Activated CD4-positive, alpha-beta T cell treated with anti-CD3 and anti-CD28 coated beads, Interleukin-2, amount 50 U/mL, for 4 hours (primary cell): ENCODE measurements at places on chromosomes 2 and 18.
A peak's percentile ranks its signal among the peaks of the same experiment; 100 is the strongest.

DNA sequence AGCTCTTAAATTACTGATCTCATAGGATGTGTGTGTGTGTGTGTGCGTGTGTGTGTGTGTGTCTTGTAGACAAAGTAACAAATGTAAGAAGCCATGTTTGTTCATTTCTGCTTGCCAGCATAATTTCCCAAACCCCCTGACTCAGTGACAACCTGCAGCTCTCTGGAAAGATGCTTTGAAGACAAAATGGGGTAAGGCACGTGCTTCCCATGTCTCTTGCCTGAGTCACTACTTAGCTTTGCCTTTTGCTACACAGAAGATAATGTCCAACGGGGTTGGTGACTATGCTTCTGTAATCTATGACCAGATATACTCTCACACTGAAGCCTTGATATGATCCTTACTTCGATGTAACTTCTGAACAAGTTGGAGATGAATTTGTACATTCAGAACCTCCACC is 332.0 kb downstream of the SLC4A3 start:
- no peak for DNase-seq

- no peak for DNase-seq
Observed at GRCh38 chr18:49725809-49726674, 87.3 kb downstream of the ACAA2 start.

DNA sequence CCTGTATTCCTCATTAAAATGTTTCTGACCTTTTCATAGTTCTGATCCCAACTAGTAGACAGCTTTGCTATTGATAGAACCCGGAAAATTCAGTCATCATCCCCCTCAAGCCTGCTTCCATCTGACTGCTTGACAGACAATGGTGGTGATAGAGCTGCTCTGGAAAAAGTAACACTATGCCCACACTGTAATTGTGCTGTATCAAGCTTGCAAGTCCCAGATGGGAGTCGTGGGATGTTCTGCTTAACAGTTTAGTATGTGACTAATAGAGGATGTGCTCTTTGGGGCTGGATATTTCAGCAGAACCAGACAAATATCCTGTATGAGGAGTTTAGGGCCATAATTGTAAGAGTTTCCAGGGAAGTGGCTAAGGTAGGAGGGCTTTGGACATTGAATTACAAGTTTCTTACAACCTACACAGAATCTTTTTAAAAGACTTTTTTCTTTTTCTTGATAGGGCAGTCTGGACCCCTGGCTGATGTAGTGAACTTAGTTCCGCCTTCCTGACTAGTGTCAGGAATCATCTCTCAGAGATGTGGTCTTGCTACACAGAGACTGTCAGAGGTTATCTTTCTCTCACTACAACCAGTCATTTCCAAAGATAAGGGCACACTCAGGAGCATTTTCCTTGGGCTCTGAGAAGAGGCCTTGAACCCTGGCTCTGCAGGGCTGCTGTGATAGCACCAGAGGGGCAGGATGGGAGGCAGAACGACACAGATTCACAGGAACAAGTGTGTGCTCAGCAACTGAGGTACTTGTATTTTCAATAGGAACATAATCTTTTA is 158.0 kb upstream of the RBMS1 start:
- no peak for DNase-seq

- no peak for DNase-seq
Observed at GRCh38 chr2:197939787-197940186, 135.4 kb downstream of the PLCL1 start.

DNA sequence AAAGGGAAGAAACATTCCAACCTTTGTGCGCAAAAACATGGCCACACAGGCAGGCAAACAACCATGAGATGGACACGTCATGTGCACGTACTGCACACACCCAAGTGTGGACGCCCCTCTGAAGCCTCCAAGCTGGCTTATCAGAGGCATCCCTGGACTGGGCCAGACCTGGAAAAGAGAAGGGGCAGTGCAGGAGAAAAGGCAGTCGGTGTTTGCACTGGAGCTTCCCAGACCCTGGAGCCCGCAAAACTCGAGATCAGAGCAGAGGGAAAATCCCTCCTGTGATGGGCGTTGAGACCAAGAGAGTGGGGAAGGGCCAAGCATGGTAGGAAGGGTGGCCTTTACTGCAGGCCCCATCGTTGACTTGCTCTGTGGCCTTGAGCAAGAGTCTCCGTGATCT is 269.5 kb downstream of the CYRIA start:
- no peak for DNase-seq

DNA sequence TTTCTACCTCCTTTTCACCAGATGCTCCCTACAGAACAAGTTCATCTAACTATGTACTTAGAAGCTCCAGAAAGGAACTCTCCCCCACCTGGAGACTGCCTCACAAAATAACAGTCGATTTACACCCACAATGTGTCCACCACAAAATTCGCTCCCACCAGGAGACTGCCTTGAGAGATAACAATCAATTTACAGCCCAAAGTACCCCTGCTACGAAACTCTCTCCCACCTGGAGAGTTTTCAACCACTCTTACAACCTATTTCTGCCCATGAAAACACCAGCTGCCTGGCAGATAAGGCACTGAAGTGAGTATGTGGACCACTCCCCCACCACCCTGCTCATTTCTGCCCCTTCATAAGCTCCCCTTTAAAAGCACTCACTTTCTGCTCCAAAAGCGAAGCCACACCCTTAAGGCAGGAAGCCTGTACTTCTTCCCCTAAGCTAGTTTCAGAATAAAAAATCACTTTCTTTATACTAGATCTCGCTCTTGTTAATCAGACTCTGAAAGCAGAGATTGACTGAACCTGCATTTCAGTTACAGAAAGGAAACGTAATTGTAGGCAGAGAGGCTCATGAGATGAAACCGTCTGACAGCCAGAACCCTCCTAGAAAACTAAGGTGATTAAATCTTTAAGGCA is 94.4 kb upstream of the RBBP8 start:
- no peak for DNase-seq

- no peak for DNase-seq
Observed at GRCh38 chr18:73774811-73775509, 372.7 kb downstream of the FBXO15 start.

GRCh38 chr2:61853086-61853846 is 594 bp downstream of the FAM161A start:
- DNase-seq: no peak

- DNase-seq: no peak
Observed at GRCh38 chr2:83282841-83283240, 1176.2 kb downstream of the SUCLG1 start.

- DNase-seq: no peak
Observed at GRCh38 chr2:129611471-129611870, 368.0 kb upstream of the RAB6C start.

GRCh38 chr18:32420084-32420750 is 50.5 kb downstream of the GAREM1 start:
- no peak for DNase-seq

GRCh38 chr18:24432618-24433017 is 6.1 kb downstream of the IMPACT start:
- no peak for DNase-seq

DNA sequence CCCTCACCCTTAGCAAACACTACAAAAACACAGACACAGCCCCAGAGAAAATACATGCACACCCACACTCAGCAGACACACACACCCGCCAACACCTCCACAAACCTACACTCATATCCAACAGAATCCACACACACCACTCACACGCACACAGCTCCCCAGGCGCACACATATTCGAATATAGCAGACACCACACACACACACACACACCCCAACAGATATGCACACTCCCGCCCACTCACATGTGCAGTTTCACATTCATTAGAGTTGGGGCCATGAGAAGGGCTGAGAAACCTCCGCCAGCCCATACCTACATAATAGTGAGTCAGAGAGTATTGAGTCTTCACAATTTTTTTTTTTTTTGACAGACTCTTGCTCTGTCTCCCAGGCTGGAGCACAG is 29.4 kb upstream of the NOTO start:
- DNase-seq: peak; percentile 17

- DNase-seq: no peak
Observed at GRCh38 chr2:227960317-227960716, 88.9 kb downstream of the DAW1 start.

- no peak for DNase-seq
Observed at GRCh38 chr2:217048730-217049129, 188.9 kb upstream of the TNP1 start.

DNA sequence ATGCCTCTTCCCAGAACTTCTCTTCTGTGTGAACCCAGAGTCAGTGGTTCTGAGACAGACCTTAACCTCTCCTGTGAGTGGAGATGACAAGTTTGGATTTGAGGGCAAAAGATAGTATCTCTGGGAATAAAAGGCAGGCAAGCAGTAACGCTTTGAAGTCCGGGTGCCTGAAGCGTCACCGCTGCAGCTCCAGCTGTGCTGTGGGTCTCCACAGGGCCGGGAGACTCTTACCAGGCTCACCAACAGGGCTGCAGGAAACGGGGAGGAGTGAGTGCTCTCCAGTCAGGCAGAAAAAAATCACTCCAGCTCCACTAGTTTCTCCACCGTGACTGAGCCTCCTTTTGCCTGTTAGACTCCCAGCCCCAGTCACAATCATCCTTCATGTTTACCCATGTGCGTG is 79.7 kb upstream of the MAP4K4 start:
- DNase-seq: no peak

- no peak for DNase-seq
Observed at GRCh38 chr2:56713161-56713676, 529.4 kb downstream of the CCDC85A start.

- no peak for DNase-seq
Observed at GRCh38 chr2:215171151-215171550, 32.7 kb upstream of the ABCA12 start.

DNA sequence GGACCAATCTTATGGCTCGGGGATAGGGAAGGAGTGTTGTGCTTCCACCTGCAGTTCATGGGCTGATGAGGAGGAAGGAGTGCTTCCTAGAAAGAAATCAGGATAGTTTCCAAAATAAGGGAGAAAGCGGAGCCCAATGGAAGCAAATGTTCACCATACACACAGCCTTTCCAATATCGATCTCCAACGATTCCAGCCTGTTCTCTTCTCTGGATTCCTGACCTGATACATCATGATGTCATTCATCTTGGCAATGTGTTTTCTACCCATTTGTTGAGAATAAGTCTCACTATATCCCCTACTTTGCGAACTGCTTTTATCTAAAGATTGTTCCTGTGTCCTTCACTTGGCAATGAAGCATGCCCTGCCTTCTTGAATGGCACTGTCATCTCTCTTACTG is 205.3 kb upstream of the SIX2 start:
- DNase-seq: no peak

DNA sequence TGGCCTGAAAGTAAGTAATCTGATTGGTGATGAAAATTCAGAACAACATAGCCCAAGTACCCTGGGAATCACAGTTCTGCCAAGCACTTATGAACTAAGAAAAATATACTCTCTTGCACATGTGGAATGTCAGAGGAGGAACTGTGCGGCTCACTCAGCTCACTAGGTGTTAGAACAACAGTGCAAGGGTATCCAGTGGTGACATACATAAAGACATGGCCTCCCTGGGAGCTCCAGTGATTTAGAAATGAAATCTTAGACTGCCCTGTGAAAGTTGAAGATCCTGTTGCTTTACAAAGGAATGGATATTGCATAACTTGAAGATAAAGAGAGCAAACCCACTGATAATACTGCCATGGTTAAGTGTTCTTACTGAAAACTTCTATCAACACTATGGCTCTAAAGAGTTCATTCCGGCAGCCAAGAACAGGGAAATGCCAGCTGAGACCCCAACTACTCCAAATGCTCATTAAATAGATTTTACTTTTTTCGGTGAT is 246.2 kb downstream of the ARHGAP15 start:
- no peak for DNase-seq

- DNase-seq: no peak
Observed at GRCh38 chr2:233830111-233830802, 24.1 kb downstream of the HJURP start.

DNA sequence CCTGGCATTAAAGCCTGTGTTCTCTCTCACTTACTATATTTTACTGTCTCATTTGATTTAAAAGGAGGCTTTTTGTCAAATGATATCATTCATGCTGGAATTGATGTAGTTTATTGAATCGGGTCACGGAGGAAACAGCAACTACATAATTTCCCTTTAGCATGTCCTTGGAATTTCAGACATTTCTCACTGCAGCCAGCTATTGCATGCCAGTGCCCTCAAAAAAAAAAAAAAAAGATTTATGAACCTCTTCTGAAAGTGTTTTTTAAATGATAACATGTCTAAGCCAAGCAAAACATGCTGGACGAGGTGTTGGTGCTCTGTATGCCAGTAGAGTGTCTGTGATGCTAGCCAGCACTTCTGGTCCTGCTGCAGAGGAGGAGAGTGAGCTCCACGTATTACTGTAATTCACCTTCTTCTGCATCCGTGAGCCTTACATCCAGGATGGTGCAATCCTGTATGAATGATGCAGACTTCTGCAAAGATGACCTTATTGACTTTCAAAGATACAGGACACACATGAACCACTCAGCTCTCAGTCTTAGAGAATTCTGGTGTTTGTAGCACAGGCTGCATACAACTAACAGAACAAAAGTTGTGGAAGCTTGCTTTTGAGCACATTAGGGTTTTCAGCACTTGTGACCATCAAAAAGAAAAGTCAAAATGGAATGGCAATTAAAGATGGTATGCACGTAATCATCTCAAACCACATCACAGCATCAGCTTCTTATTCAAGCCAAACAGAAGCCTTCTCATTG is 31.1 kb downstream of the UGP2 start:
- DNase-seq: no peak

DNA sequence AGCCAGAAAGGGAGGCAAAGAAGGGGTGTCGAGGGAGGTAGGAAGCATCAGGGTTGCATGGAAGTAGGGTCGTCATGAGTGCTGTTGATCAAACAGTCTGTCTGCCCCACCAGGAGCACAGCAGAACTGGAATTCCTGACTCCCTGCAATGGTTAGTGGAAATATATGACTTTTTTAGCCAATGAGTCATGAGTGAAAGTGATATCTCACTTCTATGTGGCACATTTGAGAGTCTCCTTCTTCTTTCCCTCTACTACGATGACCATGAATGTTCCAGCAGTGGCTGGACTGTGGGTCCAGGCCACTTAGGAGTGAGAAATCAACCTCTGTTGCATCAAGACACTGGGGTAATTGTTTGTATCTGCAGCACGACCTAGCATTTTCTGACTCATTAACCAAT is 199.5 kb downstream of the TTC32 start:
- no peak for DNase-seq

GRCh38 chr2:224163566-224164307 is 124.7 kb upstream of the SERPINE2 start:
- DNase-seq: no peak

- DNase-seq: no peak
Observed at GRCh38 chr2:69600425-69600824, 43.1 kb downstream of the AAK1 start.

DNA sequence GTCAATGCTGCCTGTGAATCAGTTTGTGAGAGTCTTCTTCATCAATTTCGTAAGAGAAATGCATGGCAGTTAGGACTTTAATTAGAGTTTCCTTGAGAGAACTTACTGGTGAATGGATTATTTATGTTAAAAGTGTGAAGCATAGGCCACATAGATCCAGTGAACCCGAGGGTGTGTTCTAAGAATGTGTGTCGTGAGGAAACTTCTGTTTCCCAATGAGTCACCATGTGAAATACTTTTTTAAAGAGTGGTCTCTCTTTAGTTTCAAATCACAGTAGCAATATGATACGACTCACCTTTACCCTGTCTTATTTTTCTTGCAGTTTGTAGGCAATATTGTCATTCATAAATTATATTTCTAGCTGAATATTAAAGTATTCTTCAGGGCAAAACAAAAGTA is 18.5 kb downstream of the THSD7B start:
- no peak for DNase-seq

- DNase-seq: no peak
Observed at GRCh38 chr2:203360833-203361430, 32.7 kb downstream of the ABI2 start.
